ENCODE measurements at places on chromosomes 16 and 17.

GRCh38 chr17:45149037-45149668 is 878 bp downstream of the HEXIM1 start:
- DNase-seq = peak; percentile 84

- no peak for DNase-seq
These were observed 4.7 kb downstream of the AMFR start for GRCh38 chr16:56420613-56421012.

DNA sequence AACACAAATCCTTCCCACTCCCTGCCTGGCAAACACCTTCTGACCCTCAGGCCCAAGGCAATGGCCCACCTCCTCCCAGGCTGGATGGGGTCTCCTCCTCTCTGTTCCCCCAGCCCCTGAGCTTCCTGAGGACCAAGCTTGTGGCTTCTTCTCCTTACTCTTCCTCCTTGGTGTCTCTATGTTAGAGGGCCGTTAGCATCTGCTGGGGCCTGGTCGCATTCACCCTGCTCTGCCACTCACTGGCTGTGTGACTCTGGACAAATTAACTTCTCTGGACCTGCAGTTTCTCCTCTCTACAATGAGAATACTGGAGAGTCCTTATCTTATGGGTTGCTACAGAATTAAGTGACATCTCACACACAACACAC is 725 bp upstream of the MT2A start:
- no peak for DNase-seq

DNA sequence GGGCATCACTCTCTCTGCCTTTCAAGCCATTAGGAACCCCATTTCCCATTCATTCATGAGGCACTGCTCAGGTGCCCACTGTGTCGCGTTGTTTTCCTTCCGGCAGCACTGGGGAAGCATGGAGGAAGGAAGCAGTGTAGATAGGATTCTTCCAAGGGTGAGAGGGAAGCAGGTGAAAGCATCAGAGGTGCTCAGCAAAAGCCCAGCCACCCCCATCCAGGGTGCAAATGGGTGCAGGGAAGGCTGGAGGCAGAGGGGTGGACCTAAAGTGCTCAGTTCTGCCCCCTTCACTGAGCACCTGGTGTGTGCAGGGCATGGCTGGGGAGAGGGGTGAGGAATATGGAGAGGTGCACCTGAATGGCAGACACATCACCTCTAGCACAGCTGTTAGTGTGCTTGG is 3.4 kb upstream of the NXPH3 start:
- no peak for DNase-seq

GRCh38 chr17:73720187-73720834 is 76.1 kb upstream of the SDK2 start:
- no peak for DNase-seq

- DNase-seq = peak; percentile 78
These were observed 505 bp upstream of the COG1 start for GRCh38 chr17:73192206-73192893.

GRCh38 chr16:31130899-31131298 is 4.6 kb downstream of the PRSS8 start:
- no peak for DNase-seq

- no peak for DNase-seq
These were observed 481 bp downstream of the LYRM1 start for GRCh38 chr16:20901068-20901435.

DNA sequence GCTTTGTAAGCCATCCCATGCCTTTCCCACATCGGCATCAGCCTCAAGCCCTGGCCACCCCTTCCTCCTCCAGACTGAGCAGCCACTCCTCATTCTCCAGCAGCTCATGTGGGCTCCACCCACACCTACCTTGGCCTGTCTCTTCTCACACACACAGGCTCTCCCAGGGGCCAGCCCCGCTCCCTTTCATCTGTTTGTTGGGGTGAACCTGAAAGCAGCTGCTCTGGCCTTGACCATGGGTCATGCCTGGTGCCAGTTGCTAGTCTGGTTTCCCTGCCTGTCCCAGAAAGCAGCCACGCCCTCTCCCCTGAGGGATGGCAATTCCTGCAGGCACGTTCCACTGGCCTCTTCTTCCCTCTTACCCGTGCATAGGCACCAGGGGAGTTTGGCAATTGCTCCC is 11.4 kb upstream of the TMEM238L start:
- DNase-seq = no peak

DNA sequence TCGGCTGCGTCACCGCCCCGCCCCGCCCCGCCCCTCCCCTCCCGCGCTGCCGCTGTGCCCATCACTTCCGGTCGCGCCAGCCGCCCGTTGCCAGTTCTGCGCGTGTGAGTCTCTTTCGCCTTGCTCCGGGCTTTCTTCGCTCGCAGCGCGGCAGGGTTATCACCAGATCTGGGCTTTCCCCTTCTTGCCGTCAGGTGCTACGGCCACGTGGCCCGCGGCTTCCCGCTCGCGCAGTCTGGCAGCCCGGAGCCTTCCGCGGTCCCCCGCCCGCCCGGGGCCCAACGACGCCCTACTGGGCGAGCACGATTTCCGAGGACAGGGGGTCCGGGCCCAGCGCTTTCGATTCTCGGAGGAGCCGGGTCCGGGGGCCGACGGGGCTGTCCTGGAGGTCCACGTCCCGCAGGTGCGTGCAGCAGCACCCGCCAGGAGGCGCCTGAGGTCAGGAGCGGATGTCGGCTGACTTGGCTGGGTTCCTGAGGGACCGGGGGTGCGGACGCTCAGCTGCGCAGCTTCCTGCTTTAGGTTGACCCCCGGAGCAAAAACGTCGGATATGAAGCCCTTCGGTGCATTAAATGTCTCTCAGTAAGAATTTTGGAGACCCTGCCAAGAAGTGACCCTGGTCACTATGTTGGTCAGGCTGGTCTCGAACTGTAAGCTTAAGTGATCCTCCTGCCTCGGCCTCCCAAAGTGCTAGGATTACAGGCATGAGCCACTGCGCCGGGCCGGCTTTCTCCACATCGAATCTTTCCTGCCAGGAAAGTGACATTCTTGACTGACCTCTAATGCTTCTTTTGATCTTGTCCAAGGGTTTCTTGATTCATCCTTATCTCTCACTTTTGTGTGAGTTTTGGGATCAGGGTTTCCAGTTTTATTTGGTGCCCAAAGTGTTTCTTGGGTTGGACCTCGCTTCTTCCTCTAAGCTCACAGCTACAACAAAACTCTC is at the start of gene METTL23:
METTL23 (plus strand) TSS at position 64 of the 943 bp plus-strand sequence. CDS start 2,872 bp downstream, outside the sequence.
- DNase-seq = peak; percentile 78

- no peak for DNase-seq
These were observed 130.1 kb downstream of the PRKCA start for GRCh38 chr17:66432411-66432957.

GRCh38 chr17:68048996-68049395 is 13.5 kb downstream of the KPNA2 start:
- DNase-seq = no peak

All from nephron progenitor cell (in vitro differentiated cells).